Kidney (tissue), 22 donors: ENCODE measurements at places on chromosomes 7 and 10. TPM values are rescaled to one million over a fixed set of nuclear protein-coding genes. Genes with fewer than 3 reads are reported as not detected.

LRRD1 gene
- total RNA-seq, result 0.25 TPM

- no peaks in the 10 kb centered on the region for H3K36me3 ChIP-seq
- no peak overlapping the region for H3K27ac ChIP-seq
- no peaks in the 10 kb centered on the region for H3K27me3 ChIP-seq
- H3K4me3 ChIP-seq, result no peak overlapping the region
Measured at GRCh38 chr7:28348636-28349035, 63.7 kb upstream of the CREB5 start.

ITPRID1 gene
- not detected for total RNA-seq

- H3K4me1 ChIP-seq, result no peaks in the 10 kb centered on the region
- H3K4me3 ChIP-seq, result no peak overlapping the region
- no peaks in the 10 kb centered on the region for H3K36me3 ChIP-seq
- no peaks in the 10 kb centered on the region for H3K27me3 ChIP-seq
- DNase-seq, result no peak
Measured at GRCh38 chr10:108443636-108444035, 1279.1 kb upstream of the SORCS1 start.

GRCh38 chr7:159059629-159060028, 85.0 kb downstream of the VIPR2 start:
- H3K27me3 ChIP-seq, result no peaks in the 10 kb centered on the region
- H3K4me3 ChIP-seq, result no peak overlapping the region
- H3K27ac ChIP-seq, result no peak overlapping the region
- H3K36me3 ChIP-seq, result no peaks in the 10 kb centered on the region
- no peak for DNase-seq
- no peaks in the 10 kb centered on the region for H3K4me1 ChIP-seq

GRCh38 chr10:125442856-125443540, 240.0 kb downstream of the TEX36 start:
- H3K36me3 ChIP-seq, result no peaks in the 10 kb centered on the region
- no peak overlapping the region for H3K27ac ChIP-seq
- no peak overlapping the region for H3K4me3 ChIP-seq
- H3K4me1 ChIP-seq, result no peaks in the 10 kb centered on the region
- no peak for DNase-seq

DNA sequence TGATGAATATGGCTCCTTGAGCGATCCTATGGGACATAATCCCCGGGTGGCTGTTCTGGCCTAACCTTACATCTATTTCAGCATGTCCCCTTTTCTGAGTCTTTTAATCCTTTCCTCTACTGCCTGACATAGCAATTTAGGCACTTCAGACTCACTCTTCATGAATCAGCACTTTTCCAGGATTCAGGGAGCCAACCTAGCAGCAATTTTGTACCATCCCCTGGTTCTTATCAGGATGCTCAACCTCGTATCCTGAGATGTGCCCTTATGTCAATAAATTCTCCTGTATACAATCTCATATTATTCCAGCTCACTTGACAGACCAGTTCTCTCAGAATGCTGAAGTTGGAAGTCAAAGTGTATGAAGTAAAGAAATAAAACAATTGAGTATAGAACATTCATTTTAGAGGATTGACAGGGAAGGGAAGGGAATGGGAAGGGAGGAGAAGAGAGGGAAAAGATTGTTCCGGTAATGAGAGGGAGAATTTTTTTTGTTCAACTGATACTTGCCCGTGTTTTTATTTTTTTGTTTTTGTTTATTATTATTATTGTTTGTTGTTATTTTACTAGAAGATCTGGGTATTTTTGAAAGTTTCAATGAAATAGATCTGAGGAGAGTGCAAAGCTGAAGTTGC, 8.2 kb upstream of the ZC3HAV1 start:
- no peak overlapping the region for H3K27ac ChIP-seq
- H3K4me1 ChIP-seq, result no peaks in the 10 kb centered on the region

TSPAN33 gene
- 54.9 TPM for total RNA-seq

TRIM50 gene
- total RNA-seq, result 0.19 TPM
